ENCODE measurements at places on chromosomes 4 and X.

DNA sequence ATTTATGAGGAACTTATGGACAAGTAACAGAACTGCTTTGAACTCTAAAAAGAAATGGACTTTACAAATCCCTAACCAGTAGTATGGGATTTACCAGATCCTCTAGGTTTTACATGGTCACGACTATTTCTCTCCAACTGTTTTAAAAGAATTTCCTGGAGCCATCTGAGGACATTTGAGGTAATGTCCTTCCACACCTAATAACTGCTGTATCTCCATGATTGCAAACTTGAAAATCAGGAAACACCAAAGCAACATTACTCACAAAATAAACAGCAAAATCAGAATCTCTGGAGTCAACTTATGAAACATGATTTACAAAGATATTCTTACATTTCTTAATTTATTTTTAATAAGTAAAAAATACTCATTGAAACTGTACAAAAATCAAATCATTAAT is 58.0 kb downstream of the STAP1 start:
- no peak for DNase-seq

DNA sequence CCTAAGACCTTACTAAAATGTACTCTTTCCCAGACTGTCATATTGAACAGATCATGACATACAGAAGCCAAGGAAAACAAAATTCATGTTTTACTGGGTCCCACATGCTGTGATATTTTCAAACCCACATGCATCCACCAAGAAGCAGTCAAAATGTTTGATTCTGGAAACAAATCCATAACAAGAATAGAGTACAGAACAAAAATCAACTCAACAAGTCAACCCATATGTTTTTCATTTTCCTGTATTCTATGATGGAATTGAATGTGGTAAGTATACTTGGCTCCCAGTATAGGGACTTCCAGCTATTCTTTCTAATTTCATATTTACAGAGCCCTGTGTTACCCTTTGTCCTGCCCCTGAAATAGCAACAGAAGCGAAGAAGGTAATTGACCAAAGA is 106.8 kb downstream of the COL25A1 start:
- no peak for DNase-seq

GRCh38 chrX:45843518-45843917 is 642.8 kb upstream of the DIPK2B start:
- DNase-seq = no peak

- peak; percentile 46 for DNase-seq
Observed at GRCh38 chrX:48919360-48919841, 577 bp upstream of the PIM2 start.

DNA sequence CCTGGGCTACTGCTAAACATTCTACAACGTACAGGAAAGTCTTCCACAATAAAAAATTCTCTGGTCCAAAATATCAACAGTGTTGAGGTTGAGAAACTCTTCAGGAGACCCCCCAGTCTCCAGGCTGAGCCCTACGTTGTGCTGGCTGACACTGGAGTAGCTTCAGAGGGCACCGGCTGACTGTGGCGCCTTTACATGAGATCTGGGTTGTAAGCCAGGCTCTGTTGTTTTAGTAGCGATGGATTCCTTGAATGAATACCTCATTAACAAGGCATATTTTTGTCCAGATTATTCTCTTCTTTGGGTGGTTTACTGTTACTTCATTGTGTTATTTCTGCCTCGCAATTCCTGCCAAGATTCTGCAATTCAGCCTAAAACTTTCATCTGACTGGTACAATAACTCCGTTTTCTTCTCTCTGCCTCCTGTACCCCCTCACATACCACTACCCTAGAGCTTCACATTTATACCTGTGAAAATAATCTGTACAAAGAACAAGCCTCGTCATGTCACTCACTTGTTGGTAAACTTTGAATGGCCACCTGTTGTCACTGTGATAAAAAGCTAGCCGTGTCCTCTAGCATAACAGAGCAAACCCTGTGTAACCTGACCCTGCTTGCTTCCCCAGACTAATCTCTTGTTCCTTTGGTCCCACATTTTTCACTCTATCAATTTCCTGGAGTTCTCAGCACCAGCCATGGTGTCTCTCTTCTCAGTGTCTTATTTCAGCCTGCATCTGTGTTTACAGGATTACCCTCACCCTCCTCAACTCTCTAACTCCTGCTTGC is 1476.1 kb upstream of the TENM3 start:
- DNase-seq = no peak

- DNase-seq = no peak
Observed at GRCh38 chrX:139930401-139930800, 2.5 kb downstream of the ATP11C start.

GRCh38 chr4:84722720-84723119 is 139.8 kb downstream of the CDS1 start:
- no peak for DNase-seq

DNA sequence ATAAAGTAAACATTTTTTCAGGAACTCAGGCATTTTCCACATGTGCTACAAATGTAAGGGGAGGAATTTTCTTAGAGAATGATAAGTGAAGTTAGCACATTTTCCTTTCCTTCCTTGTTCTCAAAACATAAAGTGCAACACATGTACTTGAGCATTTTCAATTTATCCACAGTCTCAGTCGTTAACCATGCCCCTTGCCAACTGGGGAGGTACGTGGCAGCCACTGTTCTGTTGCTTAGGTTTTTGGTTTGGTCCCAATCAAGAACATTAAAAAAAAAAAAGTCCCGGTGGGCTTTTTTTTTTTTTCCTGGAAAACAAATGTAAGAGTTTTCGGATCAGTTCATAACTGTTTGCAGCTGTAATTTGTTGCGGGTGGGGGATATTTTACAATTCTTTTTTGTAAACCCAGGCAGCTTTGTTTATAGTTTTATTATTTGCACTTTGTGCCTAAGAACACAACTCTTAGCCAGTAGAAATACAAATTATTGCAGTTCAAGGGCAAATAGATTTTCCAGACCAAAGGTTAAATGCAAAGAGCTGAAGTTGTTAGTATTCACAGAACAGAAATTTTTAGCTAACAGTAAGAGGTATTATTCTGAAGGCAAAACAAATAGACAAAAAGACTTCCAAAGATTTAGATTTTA is 112.1 kb upstream of the NAP1L5 start:
- DNase-seq = no peak

DNA sequence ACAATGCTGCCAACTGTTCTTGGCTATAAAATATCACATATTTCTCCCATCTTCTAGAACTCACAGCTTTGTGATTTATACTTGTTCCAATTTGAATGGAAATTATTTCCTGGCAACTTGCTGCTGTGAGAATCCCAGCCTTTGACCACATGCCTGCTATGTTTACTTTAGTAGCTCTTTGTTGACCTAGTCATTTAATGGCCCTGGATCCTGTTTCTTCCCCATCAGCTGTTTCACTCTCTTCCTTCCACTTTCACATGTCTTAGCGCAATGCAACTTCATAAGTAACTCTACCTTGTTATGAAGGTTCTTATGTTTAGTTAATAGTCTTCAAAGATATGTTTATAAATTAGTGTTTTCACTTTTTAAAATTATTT is 1973.6 kb upstream of the AGA start:
- no peak for DNase-seq

- no peak for DNase-seq
Observed at GRCh38 chr4:138646383-138646782, 369.2 kb upstream of the NOCT start.

GRCh38 chr4:123867910-123868587 is 471.5 kb downstream of the SPRY1 start:
- DNase-seq = no peak

DNA sequence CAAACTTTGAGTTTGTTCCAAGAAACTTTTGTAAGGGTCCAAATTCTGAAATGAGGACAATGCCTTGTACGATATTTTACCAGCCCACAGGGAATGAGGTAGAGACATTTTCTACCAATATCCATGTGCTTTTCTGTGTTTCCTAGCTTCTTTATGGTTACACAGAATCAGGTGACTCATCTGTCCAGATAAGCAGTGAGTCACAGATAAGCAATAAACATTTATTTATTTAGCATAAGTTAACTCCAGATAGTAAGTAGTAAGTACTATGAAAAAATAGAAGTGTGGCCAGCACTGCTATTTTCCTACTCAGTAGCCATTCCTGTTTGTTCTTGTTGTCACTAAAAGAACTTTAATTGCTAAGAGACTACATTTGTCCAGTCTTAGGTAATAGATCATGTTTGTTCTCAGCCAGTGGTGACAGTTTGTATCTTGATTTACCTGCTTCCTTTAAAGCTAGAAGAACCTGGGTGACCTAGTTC is 7.4 kb downstream of the AFF1 start:
- no peak for DNase-seq

- no peak for DNase-seq
Observed at GRCh38 chr4:143581331-143581946, 67.9 kb downstream of the SMARCA5 start.

GRCh38 chr4:98688411-98689290 is 30.2 kb upstream of the TSPAN5 start:
- DNase-seq = no peak

- DNase-seq = no peak
Observed at GRCh38 chr4:57764856-57765255, 654.7 kb upstream of the IGFBP7 start.

- DNase-seq = no peak
Observed at GRCh38 chr4:160136021-160136420, 1033.1 kb downstream of the RAPGEF2 start.

DNA sequence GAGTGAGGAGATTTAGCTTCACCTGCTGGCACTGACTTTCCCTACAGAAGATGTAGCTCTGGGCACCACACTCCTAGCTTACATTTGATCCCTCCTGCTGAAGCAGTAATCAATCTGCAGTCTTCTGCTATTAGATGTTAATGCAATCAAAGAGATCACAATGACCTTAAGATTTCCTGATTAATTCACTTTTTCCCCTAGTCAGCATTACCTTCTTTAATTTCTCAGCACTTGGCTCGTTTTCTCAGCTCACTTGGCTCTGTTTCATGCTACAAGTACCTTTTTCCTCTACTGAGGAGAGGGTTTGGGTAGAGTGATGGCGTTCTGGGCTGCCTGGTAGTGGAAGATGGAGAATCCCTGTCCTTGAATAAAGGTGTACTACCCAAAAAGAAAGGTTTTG is 113.0 kb upstream of the PAK3 start:
- DNase-seq = no peak

DNA sequence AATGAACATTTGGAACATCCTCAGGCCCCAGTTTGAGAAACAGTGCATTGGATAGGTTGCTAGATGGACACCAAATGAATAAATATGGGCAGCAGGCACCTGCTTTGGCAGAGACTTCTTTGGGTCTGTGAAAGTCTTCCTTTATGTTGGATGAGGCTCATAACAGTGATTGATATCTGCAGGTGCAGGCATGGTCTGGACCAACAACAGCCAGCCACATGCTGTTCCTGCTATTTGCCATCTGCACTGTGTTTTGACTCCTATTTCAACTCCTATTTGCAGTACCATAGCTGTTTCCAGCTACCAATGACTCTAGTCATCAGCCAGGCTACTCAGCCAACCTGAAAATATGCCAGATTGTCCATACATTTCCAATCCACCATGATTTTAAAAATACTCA is 60.9 kb downstream of the ANAPC4 start:
- DNase-seq = no peak

- no peak for DNase-seq
Observed at GRCh38 chrX:3192835-3193234, 151.6 kb downstream of the ARSF start.

- DNase-seq = no peak
Observed at GRCh38 chr4:188160406-188160805, 21.2 kb downstream of the TRIML1 start.

DNA sequence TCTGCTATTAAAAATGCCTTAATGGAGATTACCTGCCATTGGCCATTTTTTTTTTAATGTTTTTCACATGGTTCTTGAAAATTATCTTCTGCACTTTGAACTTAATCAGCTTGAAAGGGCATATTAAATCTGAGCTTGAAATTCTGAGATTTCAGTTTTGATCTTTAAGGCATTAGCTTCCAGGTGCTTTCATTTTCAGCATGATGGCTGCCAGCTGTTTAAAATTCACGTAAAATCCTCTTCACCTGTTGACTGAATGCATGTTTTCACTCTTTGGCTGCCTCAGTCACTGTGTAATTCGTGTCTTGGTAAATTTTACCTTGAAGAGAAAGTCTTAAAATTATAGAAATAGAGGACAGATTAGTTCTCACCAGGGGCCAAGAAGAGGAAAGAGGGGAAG is 39.6 kb downstream of the SMAD1 start:
- no peak for DNase-seq

- no peak for DNase-seq
Observed at GRCh38 chr4:159006202-159006601, 96.7 kb upstream of the RAPGEF2 start.

DNA sequence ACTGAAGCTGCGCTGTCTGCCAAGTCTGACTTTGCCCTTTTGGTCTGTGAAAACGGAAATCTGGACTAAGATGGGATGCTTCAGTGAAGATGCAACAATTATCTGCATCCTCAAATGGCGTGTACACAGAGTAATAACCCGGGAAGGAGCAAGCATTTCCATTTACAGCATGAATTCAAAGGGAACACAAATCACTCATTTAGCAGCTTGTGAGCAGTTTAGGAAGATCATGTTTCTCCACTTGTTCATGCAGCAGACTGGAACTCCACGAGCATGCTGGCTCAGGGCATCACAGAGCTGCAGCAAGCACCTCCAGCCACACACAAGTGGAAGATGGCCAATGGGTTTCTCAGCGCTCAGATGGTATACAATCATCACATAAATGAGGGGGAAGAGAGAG is 175.5 kb downstream of the NLGN4X start:
- no peak for DNase-seq

GRCh38 chrX:68705986-68706385 is 58.5 kb downstream of the STARD8 start:
- DNase-seq = no peak

- DNase-seq = no peak
Observed at GRCh38 chr4:121680571-121680970, 16.2 kb downstream of the ANXA5 start.

- DNase-seq = no peak
Observed at GRCh38 chr4:14446311-14446710, 556.0 kb upstream of the CPEB2 start.

GRCh38 chr4:10096201-10096977 is 20.2 kb downstream of the WDR1 start:
- DNase-seq = peak; percentile 84

DNA sequence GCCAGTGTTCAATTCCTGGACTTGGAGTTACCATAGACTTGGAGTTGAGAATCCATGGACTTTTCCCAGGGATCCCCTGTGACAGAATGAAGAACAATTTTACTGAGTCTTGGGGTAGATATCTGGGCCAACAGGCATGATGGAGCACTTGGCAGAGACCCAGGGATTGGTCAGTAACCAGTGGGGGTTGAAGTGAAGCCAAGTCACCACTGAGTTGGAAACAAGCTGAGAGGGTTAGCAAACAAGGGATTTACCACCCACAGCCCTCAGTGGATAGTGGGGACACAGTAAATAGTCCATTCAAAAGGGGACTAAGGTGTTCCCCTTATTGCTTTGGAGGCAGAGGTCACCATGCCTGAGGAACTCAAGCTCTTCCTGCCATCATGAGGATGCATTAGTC is 281.7 kb downstream of the PPP1R2C start:
- no peak for DNase-seq

- no peak for DNase-seq
Observed at GRCh38 chr4:83011689-83012199, 1.1 kb upstream of the LIN54 start.

- DNase-seq = no peak
Observed at GRCh38 chr4:107733431-107733925, 13.4 kb upstream of the PAPSS1 start.
